ENCODE measurements at places on chromosomes 7 and 10.
A peak's percentile ranks its signal among the peaks of the same experiment; 100 is the strongest.

GRCh38 chr10:103044942-103045489 is 126.9 kb downstream of the CNNM2 start:
- no peak for DNase-seq

GRCh38 chr7:139820089-139820488 is 9.0 kb upstream of the TBXAS1 start:
- DNase-seq, result no peak

DNA sequence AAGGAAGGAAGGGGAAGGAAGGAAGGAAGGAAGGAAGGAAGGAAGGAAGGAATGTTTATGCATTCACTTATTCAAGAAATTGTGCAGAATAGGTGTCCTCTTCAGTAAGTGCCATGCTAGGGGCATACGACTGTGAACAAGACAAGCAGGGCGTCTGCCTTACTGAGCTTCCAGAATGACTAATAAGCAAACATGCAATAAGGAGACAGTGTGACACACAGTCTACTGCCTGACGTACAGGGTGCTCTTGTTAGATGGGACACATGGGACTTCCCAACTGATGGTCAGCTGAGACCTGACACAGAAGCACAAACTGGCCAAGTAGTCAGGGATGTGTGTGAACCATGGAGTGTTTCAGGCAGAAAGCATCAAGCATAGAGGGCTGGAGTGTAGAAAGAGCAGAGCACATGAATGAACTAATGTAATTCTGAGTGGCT is 18.2 kb downstream of the DNAJC12 start:
- no peak for DNase-seq

GRCh38 chr7:68041554-68041953 is 1044.9 kb downstream of the TYW1 start:
- no peak for DNase-seq

DNA sequence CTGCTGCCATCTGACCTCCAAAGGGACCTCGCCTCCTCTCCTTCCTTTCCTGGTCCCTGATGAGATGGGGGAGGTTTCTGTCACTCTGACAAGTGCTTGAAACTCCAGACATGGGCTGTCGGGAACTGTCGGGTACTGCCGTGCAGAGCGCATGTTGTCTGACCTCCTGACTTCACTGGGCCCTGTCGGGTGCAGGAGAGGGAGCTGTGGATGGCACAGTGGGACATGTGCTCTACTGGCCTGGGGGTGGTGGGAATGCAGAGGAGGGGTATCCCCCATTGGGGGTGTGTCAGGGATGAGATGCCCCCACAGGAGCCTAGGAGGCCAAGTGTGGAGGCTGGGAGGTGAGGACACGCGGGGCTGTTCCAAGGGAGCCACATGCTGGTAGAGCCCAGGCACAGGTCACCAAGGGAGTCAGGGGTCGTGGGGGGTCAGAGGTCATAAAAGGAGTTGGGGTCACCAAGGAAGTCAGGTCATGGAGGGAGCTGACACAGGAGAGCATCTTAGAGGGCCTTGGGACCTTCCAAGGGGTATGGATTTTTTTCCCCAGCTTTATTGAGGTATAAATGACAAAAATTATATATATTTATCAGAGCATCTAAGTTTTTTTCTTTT is 30.9 kb downstream of the TMEM120A start:
- DNase-seq, result no peak

GRCh38 chr7:128937647-128938543 is at the start of gene IRF5:
Gene IRF5, plus strand, starts transcription at chr7:128937927. Its CDS starts 4,155 bp downstream, at chr7:128942082.
- DNase-seq, result no peak

DNA sequence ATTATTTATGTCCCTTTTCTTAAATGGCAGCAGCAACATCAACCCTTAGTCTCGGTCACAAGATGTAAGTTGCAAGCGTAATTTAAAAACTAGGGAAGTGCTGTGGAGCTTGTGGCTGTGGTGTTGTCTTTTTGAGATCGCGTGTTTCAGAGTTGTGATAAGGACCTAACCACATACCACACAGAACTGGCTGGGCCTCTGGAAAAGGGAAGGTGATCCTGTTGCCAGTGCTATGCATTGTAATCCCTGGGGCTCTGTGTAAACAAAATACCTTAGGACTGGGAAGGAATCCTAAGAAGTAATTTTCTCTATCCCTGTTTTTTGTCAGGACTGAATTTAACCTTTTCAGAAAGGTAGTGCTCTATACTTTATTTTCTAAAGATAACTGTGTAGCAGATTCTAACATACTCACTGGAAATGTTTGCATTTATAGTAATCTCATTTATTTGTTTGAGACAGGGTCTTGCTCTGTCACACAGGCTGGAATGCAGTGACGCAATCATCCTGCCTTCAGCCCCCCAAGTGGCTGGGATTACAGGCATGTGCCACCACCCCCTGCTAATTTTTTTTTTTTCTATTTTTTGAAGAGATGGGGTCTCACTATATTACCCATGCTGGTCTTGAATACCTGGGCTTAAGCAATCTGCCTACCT is 60.4 kb downstream of the INPP5F start:
- DNase-seq, result no peak

DNA sequence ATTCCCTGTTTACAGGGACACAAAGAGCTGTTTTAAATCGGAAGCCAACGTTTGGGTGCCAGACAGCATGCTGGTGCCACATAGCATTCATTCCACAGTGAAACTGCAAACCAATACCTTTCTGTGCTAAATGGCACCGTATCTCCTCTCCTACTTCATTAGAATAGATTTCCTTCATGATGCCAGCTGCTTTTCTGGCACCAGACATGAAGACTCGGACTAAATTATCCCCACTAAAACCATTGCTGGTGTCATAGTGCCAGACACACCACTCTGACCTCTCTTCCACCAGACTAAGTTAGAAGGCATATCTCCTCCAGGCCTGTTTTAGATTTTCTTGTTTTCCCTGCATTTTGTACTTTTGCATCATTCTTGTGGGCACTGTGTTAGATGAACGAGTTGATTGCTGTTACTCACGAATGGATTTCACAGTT is 155.1 kb downstream of the ETV1 start:
- no peak for DNase-seq

DNA sequence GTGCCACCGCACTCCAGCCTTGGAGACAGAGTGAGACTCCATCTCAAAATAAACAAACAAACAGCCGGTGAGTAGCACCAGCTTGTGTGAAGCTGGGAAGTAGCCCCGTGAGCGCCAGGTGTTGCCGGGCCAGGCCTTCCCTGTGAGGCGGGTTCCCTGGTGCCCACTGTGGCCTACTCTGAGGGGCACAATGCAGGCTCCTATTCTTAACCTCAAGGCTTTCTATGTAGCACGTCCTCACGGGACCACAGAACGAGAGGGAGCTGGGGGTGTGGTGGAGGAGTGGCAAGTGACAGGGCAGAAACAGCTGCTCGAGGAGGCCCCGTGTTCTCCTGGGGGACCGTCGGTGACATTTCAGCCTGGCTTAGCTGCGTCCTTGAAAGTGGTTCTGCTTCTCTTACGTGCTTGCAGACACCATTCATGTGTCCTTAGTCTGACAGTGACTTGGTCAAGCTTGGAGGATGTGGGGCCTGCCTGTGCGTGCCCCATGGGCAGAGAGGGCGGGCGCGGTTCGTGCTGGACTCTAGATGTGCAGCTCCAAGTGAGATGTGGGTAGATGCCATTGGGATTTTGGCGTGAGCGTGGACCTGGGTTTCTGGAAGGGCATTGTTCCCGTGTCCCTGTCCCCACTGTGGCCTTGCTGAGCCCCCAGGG is 116.6 kb downstream of the NKX6-2 start:
- no peak for DNase-seq

- DNase-seq, result no peak
Observed at GRCh38 chr7:96778263-96778662, 68.6 kb upstream of the SEM1 start.

DNA sequence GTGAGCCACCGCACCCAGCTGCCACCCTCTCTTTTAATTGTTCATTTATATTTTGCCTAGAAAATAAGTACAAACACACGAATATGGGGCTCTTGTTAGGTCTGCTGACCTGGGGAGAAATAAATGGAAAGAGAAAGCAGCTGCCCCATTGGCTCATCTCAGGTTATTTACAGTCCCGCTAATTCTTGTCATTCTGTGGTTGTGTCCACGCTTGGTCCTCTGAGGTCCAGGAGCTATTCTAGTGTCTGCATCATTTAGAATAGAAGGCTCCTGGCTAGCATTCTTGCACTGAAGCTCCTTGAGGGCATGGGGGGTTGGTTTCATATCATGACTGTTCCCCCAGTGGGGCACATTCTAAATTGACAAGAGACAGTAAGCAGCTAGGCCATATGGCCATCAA is 128.5 kb downstream of the TACC2 start:
- no peak for DNase-seq

DNA sequence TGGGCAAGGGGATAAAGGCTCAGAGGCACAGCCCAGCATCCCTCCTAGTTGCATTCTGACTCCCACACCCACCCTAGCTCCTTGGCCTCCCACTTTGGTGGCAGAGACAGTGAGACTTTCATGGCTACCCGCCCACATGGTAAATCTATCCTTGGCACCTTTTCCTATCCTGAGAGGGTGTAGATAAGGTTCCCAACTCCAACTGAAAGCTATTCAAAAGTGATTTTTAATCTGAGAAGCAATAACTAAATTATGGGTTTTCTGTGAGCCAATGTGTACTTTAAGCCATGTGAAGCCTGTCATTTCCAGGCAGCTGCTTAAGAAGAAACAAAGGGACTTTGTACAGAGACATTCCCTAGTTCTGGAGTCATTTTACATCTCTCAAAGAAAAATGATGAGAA is 9.1 kb downstream of the LAMB1 start:
- no peak for DNase-seq

DNA sequence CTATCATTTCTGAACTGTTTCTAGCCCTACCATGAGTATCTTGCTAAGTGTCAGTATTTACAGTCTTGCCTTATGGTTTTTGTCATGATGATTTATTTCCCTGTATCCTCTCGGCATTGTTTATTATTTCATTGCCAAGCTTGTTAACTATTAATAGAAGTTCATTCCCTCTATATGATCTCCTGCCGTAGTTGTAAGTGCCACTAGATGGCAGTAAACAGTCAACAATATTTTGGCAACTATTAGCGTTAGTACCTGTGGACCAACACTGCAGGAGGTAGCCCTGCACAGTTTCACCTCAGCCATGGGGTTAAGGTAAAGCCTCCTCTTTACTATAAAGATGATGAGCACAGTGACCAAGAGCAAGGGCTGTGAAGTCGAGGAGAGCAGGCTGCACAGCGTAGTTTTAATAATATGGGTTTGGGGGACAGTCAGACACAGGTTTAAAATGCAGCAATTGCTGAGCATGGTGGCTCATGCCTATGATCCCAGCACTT is 26.1 kb upstream of the CCNJ start:
- DNase-seq, result peak; percentile 14

- DNase-seq, result no peak
Observed at GRCh38 chr7:157266272-157266671, 70.5 kb upstream of the DNAJB6 start.

GRCh38 chr10:129833468-129833950 is 130.6 kb downstream of the EBF3 start:
- no peak for DNase-seq

DNA sequence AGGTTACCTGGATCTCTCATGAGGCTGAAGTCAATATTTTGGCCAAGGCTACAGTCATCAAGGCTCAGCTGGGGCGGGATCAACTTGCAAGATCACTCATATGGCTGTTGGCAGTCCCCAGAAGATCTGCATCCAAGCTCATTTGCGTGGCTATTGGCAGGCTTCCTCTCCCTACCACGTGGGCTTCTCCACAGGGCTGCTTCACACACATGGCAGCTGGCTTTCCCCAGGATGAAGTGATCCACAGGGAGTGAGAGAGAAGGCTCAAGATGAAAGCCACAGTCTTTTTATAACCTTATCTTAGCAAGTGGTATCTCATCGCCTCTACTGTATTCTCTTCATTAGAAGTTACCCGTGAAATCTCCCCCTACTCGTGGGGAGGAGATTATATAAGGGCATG is 167.4 kb downstream of the TMEM26 start:
- no peak for DNase-seq

DNA sequence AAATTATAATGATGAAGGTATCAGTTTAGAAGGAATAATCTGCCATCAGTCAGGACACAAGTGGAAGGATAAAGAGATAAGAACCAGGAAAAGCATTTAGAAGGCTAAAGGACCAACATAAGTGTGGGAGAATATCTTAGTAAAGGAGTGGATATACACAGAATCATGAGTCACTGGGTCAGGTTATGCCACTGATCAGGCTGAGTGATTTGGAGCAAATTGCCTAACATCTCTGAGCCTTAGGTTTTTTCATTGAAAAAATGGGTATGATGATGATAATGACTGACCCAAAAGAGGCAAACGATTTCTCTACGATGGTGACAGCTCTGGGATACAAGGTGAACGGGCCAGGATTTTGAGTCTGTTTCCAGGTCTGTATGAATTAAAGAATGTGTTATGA is 2.8 kb upstream of the CUL1 start:
- no peak for DNase-seq

DNA sequence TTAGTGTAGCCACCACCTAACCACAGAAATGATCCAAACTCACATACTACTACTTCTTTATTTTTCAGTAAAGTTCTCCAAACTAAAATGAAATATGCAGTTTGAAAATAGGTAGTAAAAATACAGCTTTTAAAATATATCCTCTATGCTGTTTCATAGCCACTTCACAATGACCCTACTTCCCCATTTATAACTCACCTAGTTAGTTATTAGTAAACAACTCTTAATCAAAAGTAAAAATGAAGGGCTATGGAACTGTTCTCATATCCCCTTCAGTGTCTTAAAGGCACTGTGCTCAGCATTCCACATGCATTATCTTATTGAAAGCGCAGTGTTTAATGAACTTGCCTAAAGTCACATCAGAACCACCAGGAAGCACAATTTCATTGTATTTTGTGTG is 43.5 kb downstream of the KMT2C start:
- no peak for DNase-seq

- no peak for DNase-seq
Observed at GRCh38 chr10:129222436-129222835, 244.6 kb upstream of the MGMT start.

- no peak for DNase-seq
Observed at GRCh38 chr7:32102432-32102873, 32.2 kb upstream of the PDE1C start.

DNA sequence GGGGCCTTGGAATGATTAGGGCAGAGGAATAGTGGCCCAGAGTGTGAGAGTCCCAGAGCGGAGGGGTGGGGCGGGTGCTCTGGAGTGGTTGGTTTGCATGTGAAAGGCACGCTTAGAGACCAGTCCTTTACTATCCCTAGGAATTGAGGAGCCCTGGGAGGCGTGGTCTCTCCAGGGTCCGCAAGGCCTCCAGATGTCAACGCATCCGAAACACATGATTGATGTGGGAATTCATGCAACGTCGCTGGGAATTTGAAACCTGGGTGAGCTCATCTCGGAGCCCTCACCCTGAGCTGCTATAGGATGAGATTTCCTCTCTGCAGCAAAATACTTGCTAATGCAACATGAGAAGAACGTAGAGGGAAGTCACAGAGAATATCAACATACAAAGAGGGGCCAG is 51.2 kb downstream of the NPTX2 start:
- DNase-seq, result no peak

DNA sequence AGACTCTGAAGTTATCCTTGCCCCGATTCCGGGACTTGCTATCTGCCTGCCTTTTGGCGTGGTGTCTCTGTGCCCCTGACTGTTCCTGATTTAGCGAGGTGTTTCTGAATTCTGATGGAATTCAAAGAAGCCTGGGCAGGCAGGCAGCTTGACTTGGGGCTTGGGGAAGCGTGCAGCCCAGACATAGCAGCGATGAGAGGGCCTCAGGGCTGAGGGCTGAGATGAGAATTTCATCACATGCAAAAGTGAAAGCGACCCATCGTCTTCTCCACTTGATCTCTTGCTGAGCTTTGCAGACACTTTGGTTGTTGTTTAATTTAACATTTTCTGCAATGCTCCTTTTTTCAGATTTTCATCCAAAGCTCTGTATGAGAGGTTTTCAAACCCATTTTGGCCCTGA is 57.8 kb downstream of the TCF7L2 start:
- peak; percentile 17 for DNase-seq

- DNase-seq, result peak; percentile 26
Observed at GRCh38 chr10:132232023-132232951, 45.5 kb downstream of the DPYSL4 start.
